ENCODE measurements at places on chromosomes 1 and 21.

DNA sequence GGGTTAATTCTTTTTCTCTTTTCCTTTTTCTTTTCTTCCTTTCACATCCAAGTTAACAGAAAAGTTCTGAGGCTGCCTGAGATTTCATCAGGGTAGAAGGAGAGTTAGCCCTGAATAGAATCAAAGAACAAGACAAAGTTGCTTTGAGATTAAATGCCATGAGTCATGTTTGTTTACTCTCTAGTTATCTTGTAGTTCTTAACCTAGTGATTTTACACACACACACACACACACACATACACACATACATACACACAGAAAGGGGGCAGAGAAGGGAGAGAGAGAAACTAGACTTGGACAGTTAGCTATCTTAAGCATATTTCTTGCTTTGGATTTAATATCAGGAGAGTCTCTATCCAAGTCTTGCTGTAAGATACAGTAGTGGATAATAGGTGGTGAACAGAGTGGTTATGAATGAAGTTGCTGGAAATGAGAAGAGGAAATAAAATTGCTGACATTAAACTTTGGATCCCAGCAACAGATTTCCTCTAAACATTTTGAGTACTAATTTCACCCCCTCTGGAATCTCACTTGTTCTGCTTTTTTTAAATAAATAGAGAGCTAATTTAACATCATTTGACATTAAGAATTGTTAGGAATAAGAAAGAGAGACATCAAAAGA, 19.9 kb downstream of the PLA2G4A start:
- DNase-seq = no peak

GRCh38 chr1:109777980-109778625, 14.4 kb upstream of the EPS8L3 start:
- DNase-seq = no peak

DNA sequence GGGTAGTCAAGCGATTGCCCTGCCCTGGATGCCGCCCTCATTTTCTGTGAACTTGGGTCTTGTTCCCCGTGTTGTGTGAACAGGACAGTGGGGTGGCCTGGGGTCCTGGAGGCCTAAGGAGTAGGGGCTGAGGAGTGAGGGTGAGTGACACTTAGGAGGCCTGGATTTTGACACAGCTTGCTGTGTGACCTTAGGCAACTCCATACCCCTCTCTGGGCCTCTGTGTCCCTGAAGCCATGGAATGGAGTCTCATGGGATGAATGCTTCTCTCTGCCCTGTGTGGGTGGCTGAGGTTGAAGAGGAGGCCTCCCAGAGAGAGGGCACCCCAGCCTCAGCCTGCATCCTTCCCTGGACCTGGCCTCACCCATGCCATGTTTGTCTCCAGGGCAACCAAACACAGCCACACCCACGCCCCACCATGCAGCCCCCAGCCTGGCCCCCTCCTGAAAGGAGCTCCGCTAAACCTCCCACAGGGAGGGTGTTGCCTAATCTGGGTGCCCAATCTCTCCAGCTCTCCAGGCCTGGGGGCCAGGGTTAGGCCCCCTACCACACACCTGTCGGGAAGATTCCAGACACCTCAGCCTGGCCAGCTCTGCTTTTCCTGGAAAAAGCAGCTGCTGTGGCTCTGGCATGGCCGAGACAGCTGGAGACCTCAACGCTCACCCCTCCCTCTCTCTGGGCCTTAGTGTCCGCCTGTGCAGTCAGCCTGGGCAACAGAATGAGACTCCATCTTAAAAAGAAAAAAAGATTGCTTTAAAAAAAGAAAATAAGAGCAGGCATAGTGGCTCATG, 9.9 kb downstream of the MYOM3 start:
- no peak for DNase-seq

GRCh38 chr1:90809996-90810395, 92.9 kb upstream of the BARHL2 start:
- DNase-seq = no peak

DNA sequence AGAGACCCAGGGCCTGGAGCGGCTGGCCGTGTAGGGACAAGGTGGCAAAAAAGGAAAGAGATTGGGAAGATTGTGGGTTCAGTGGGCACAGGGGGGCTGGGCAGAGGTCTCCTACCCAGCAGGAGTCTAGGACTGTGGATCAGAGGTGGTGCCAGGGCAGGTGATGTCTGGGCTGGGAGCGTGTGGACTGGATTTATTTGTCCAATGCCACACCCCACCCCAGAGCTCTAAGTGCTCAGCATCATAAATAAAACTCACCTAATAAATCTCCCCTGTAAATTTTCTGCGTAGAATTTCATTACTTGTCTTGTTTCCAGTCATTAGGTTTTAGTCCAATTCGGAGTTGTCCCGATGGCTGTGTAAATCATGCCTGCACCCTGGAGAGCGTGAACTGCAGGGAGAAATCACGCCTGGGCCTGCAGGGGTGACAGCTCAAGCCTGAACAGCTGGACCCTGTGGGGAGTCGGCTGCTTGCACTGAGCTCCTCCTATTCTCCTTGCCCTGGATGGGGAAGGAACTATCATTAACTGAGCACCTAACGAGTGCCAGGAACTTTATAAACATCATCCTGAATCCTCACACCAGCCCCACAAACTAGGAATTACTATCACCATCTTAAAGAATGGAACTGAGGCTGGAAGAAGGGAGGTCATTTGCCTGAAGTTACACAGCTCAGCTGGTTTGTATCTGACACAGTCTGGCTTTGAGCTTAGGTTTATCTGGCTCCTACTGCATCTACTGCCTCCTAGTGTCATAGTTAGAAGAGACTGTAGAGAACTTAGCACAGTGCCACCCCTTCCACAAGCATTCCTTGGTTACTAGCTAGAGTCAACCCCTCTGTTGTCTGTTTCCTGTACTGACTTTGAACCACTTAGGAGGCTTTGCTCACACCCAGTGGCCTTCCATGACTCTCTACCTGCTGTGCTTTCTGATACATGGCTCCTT, 25.0 kb upstream of the POU3F1 start:
- DNase-seq = no peak

DNA sequence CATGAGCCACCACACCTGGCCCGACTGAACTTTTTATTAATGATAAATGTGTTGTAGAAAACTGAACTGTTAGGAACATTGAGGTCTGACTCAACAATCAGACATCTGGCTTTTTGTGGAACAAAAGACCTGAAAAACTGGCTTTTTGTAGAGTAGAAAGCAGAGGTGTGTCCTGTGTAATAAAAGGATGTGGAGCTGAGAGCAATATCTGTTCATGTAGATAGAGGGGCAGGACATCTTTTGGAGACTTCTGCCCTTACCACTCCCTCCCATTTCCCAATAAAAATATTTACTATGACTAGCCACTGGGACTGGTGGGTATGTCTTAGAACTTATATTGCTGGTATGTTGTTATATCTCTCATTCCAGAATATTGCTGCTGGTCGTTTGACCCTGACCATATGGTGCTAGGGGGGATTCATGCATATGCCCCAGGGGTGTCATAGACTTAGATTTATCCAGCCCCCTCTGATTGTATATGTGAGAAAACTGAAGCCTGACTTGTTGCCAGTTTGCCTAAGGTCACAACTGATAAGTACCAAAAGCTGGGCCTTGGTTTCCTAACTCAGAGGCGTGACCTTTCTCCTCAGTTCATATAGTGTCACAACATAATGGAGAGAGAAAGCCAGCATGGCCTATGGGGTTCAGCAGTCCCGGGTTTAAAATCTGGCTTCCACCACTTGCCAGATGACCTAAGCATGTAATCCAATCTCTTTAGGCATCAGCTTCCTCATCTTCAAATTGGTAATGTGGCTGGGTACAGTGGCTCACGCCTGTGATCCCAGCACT, 33.5 kb upstream of the PIGV start:
- DNase-seq = no peak

- no peak for DNase-seq
These were observed 33.1 kb downstream of the UBE2U start for GRCh38 chr1:64236541-64236954.

DNA sequence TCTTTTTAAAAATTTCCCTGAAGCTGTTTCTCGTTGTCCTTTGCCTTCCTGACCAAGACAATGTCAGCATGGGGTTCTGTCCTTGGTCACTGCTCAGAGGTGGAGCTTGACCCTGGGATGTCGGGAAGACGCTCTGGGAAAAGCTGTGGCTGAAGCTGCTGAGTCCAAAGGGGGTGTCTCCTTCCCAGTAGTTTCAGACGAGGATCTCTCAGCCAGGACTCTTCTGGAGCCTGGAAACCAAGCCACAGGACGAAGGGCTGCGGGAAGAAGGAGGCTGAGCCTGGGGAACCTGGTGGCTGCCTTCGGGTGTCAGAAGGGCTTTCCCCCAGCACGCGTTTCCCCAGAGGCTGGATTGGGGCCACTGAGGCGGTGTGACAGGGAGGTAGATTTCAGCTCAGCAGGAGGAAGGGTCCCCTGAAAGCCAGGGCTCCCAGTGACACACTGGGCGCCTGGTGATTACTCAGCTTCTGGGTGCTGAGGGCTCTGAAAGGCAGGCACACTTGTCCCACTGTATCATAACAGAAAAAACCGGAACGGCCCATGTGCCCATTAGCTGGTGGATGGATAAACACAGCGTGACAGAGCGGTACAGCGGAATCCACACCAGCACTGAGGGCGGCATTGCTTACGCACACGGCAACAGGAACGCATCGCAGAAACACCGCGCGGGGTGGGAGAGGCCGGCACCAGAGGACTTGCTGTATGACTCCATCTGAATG, 5.0 kb upstream of the KRTAP12-1 start:
- no peak for DNase-seq

GRCh38 chr1:246930830-246931548, 759 bp downstream of the AHCTF1 start:
- no peak for DNase-seq

DNA sequence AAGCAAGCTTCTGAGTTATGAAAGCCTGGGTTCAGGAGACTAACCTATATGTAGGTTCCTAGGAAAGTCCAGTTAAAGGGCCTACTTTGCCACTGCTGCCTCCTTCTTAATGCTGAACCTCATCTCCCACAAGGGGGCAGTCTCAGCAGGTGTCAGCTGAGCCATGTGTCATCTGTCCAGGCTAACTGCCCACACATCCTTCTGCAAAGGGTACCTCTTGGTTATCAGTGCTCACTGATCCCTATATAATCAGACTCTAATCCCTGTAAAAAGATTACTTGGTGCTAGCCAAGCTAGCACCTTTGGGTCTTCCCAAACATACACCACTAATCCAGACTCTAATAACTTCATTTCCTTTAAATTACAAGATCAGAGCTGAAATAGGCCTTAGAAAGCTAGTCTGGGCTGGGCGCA, 9.0 kb downstream of the PRDX1 start:
- no peak for DNase-seq

DNA sequence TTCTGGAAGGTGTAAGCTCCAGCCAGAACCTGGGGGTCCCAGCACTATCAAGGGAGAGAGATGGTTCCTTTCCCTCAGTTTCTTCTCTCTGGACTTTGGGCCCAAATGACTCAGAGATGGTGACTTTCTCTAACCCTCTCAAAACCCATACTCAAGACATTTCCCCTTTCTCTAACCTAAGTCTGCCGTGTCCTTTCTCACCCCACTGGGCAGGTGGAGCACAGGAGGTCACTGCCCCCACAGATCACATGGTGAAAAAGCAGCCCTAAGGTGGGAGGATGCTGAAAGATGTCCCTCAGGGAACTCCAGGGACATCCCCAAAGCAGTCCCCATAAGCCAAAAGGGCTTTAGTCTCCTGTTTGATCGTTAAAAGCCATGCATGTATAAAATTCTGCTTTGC, 173.7 kb downstream of the HIVEP3 start:
- DNase-seq = no peak

DNA sequence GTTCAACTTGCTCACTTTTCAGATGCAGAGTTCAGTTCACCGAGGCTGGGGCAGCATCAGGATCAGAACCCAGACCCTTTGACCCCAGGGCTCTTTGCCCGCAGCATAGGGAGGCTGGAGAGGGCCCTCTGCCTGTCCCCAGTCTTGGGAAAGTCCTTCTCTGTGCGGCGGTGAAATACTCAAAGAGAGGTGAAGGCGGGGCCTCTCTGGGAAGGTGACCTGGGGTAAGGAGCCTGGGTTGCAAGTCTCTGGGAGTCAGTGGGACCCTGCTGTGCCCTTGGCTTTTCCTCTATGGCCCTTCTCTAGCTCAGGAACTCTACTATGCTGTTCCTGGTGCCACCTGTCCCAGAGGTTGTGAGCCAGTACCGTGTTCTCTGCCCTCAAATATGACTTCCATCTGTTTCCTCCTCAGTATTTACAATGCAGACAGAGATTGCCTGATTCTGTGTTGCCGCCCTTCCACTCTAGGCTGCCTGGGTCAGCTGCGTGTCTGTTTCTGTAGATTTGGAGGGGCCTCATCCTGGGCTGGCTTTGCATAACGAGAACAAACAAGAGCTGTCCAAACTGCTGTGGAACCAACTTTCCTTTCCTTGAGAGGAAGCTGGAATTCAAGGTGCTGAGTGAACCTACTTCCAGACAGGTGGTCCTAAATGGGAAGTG, 18.7 kb upstream of the ZBTB21 start:
- no peak for DNase-seq

DNA sequence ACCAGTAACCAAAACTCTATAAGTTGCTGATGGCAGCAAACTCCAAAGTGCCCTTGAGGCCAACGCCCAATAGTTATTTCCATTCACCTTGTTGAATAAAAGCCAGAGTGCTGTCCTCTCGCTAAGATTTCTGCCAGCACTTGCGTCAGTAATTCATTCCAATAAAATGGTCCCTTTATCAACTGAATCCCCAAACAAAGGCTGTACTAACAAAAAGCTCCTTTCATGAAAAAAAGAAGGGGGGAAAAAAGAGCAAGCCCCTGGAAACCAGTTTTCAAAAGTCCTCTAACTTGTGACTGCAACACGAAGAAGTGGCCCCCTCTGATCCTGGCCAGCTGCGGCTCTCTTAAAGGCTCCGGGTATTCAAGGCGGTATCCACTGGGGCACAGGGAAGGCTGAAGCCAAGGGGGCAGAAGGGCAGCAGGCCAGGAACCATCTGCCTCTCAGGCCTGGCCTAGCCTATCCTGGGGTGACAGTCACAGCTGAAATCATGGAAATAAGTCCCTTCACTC, 55.8 kb upstream of the ZNF326 start:
- DNase-seq = no peak

DNA sequence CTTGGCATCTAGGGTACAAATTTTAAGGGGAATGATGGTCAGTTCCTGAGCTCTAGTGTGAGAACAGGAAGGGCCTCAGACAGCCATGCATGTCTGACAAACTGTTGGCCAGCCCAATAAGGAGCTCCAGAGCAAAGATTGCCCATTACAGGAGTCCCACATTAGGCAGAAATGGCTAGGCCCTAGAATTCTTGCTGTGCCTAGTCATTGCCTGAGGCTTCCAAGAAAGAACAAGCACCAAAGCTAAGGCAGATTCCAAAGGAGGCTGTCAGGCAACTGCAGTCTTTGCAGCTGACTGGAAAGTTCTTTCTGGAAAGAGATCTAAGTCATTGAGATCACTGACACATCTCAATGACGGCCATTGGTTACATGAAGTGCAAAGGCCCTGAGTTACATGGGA, 3.9 kb upstream of the STIL start:
- DNase-seq = peak; percentile 83

GRCh38 chr1:112628516-112628915, 8.9 kb downstream of the CAPZA1 start:
- DNase-seq = no peak
